WTC11 (cell line): ENCODE measurements at places on chromosomes 2 and 18. TPM values are rescaled to one million over a fixed set of nuclear protein-coding genes. Genes with fewer than 3 reads are reported as not detected.

FIGN gene
- total RNA-seq: 19.4 to 23.8 TPM (median 23.1 TPM) in 3 replicates

ANKRD30BL gene
- total RNA-seq: 0.39 to 0.76 TPM (median 0.48 TPM) in 3 replicates

RTP5 gene
- total RNA-seq: not detected in 3 replicates

GAREM1 gene
- total RNA-seq: 7.0 to 7.7 TPM (median 7.4 TPM) in 3 replicates

PFN4 gene
- total RNA-seq: 0.48 TPM in 1 of 3 replicates, not detected in the others

LAMA3 gene
- total RNA-seq: 0.50 to 0.89 TPM (median 0.83 TPM) in 3 replicates

STEAP3 gene
- total RNA-seq: 20.5 to 24.0 TPM (median 21.4 TPM) in 3 replicates

MAP3K19 gene
- total RNA-seq: not detected in 3 replicates

SPC25 gene
- total RNA-seq: 23.2 to 29.2 TPM (median 28.6 TPM) in 3 replicates

POTEI gene
- total RNA-seq: 2.2 to 3.2 TPM (median 2.7 TPM) in 3 replicates

ALLC gene
- not detected in 3 replicates for total RNA-seq

CTIF gene
- 18.9 to 28.5 TPM (median 20.4 TPM) in 3 replicates for total RNA-seq

SOWAHC gene
- 14.2 to 18.6 TPM (median 14.5 TPM) in 3 replicates for total RNA-seq

FSHR gene
- total RNA-seq: not detected in 3 replicates

NXPH2 gene
- 0.55 to 0.94 TPM (median 0.92 TPM) in 3 replicates for total RNA-seq

E2F6 gene
- 14.2 to 16.0 TPM (median 14.4 TPM) in 3 replicates for total RNA-seq

FRZB gene
- 1.2 to 1.9 TPM (median 1.5 TPM) in 3 replicates for total RNA-seq

COL3A1 gene
- 0.61 to 2.1 TPM (median 0.76 TPM) in 3 replicates for total RNA-seq

NEU4 gene
- total RNA-seq: 2.2 to 4.1 TPM (median 3.0 TPM) in 3 replicates

KIF5C gene
- total RNA-seq: 58.0 to 73.5 TPM (median 60.6 TPM) in 3 replicates
